ENCODE measurements at places on chromosomes 4 and X. TPM values are rescaled to one million over a fixed set of nuclear protein-coding genes. Genes with fewer than 3 reads are reported as not detected.
A peak's percentile ranks its signal among the peaks of the same experiment; 100 is the strongest.

ADAM29 gene
- not detected for total RNA-seq

- no peak for DNase-seq
- H3K4me3 ChIP-seq, result no peak overlapping the region
- H3K36me3 ChIP-seq, result peaks cover 10% of the 10 kb centered on the region
- H3K27ac ChIP-seq, result no peak overlapping the region
- no peaks in the 10 kb centered on the region for H3K27me3 ChIP-seq
- H3K4me1 ChIP-seq, result peaks cover 7% of the 10 kb centered on the region
These were observed 3.2 kb downstream of the DGKQ start for GRCh38 chr4:970046-970745.

DNA sequence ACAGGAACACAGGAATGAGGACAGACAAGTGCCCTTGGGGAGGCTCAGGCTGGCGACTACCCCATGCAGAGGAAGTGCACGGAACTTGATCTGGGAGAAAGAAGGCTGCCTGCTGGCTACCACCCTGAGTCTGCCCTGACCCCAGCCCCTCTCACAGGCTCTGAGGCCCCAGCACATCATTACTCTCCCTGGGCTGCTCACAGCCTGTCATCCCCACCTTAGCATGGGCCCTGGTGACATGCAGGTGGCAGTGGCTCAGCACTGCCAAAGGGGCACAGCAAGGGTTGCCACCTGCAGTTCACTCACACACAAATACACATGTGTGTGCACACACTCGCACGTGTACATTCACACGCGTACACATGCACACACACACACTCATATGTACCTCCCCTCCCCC is 26.1 kb upstream of the MAMLD1 start:
- DNase-seq, result no peak
- H3K36me3 ChIP-seq, result no peaks in the 10 kb centered on the region
- no peaks in the 10 kb centered on the region for H3K27me3 ChIP-seq
- H3K4me3 ChIP-seq, result no peak overlapping the region
- no peak overlapping the region for H3K27ac ChIP-seq

GRCh38 chr4:25310803-25311166 is 1.8 kb upstream of the ZCCHC4 start:
- H3K4me3 ChIP-seq, result no peak overlapping the region
- H3K36me3 ChIP-seq, result peaks cover 8% of the 10 kb centered on the region
- no peak overlapping the region for H3K27ac ChIP-seq
- no peaks in the 10 kb centered on the region for H3K27me3 ChIP-seq
- DNase-seq, result no peak

AFM gene
- not detected for total RNA-seq

DNA sequence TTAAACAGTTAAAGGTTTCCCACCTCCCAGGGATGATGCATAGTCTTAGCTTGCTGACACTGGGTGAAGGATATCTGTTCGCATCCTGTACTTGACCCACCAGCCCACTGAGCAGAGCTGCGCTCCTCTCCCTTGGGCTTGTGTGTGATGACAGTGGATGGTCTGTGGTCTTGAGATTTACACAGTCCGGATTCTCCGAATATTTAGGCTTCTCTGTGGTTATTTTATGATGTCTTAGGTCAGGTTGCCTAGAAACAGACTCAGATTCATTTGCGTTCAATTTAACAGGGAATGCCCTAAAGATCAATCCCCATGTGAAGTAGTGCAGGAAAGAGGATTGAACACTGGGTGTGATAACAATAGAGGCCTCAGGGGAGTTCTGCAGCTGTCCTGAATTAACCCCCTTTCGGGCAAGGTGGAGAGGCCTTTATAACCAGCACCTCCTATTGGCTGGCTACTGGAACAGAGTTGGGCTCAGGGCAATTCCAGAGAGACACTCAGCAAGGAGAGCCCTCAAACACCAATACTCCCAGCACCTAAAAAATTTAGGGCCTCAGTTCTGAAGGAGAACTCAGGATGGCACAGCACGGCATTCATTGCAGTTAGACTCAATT is 653.2 kb upstream of the GALNT7 start:
- no peaks in the 10 kb centered on the region for H3K36me3 ChIP-seq
- H3K27me3 ChIP-seq, result no peaks in the 10 kb centered on the region
- no peak overlapping the region for H3K4me3 ChIP-seq
- H3K4me1 ChIP-seq, result no peaks in the 10 kb centered on the region
- H3K27ac ChIP-seq, result no peak overlapping the region
- no peak for DNase-seq

GRCh38 chrX:11664211-11665167 is 1.2 kb downstream of the ARHGAP6 start:
- no peak for DNase-seq
- H3K4me1 ChIP-seq, result no peaks in the 10 kb centered on the region
- H3K36me3 ChIP-seq, result no peaks in the 10 kb centered on the region
- H3K27me3 ChIP-seq, result peaks cover 97% of the 10 kb centered on the region
- H3K4me3 ChIP-seq, result peak overlapping the region; percentile 79

- DNase-seq, result no peak
- H3K4me1 ChIP-seq, result peaks cover 31% of the 10 kb centered on the region
- no peak overlapping the region for H3K27ac ChIP-seq
- H3K27me3 ChIP-seq, result no peaks in the 10 kb centered on the region
These were observed 86.0 kb upstream of the TET2 start for GRCh38 chr4:105060628-105061027.

GRCh38 chr4:112819729-112820128 is 182.8 kb downstream of the LARP7 start:
- no peak overlapping the region for H3K4me3 ChIP-seq
- H3K27me3 ChIP-seq, result no peaks in the 10 kb centered on the region
- no peak overlapping the region for H3K27ac ChIP-seq
- DNase-seq, result no peak
- H3K36me3 ChIP-seq, result peaks cover 9% of the 10 kb centered on the region

DNA sequence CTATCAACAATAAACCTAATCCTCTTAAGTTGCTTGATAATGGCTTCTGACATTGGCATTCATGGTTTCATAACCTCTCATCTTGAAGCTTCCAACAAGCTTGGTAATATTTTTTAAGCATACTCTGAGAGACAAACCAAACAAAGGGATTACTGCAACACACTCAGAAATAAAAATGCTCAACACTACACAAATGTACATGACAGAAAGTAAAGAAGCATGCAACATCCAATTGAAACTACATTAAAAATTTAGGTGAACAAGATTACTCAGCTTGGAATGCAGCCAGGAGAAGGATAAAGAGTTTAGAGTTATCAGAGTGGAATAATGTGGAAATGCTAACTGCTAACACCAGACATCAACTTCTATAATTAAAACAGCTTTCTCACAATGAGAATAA is 1136.6 kb upstream of the PABPC4L start:
- no peaks in the 10 kb centered on the region for H3K36me3 ChIP-seq
- no peak overlapping the region for H3K27ac ChIP-seq
- no peaks in the 10 kb centered on the region for H3K4me1 ChIP-seq
- no peak overlapping the region for H3K4me3 ChIP-seq

Measured in Calu3 (cell line).